ENCODE measurements at places on chromosomes 1 and 21.

- DNase-seq, result no peak
Observed at GRCh38 chr1:180609643-180610555, 21.9 kb upstream of the XPR1 start.

GRCh38 chr1:228465571-228466146 lies 21.5 kb upstream of the RNF187 start:
- DNase-seq, result peak; percentile 42

GRCh38 chr1:82807563-82807962 lies 1006.8 kb downstream of the ADGRL2 start:
- no peak for DNase-seq

DNA sequence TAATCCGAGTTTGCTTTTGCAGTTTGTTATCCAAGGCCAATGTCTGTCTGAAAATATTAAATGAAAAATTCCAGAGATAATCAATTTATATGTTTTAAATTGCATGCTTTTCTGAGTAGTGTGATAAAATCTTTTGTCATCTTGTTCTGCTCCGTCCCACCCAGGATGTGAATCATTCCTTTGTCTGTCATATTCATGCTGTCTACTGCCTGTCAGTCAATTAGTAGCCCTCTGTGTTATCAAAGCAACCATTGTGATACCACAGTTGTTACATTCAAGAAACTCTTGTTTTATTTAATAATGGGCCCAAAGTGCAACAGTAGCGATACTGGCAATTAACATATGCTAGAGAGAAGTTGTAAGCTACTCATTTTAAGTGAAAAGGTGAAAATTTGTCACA lies 819.3 kb downstream of the BRINP3 start:
- no peak for DNase-seq

DNA sequence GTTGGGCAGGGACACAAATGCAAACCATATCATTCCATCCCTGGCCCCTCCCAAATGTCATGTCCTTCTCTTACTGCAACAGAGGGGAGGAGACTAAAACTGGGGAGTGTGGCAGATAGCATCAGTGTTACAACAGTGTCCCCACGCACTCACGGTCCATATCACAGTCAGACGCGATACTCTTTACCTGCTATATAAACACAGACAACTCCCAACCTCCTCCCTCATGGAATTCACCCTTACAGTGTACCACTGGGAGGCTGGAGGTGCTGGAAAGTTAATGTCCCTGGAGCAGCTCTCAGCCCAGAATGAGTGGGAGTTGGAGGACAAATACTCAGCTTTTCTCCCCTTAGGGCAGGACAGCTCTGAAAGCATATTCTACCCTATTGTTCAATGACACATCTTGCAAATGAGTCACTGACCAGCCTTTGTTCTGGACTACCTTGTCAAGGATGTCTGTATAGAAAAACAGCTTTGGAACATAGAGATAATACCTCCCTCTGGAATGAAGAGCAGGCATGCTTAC lies 445.9 kb downstream of the SETD4 start:
- no peak for DNase-seq

GRCh38 chr1:17721444-17721843 lies 33.7 kb upstream of the ACTL8 start:
- DNase-seq, result no peak

- no peak for DNase-seq
Observed at GRCh38 chr1:173009597-173009996, 41.1 kb downstream of the TNFSF18 start.

GRCh38 chr1:181809991-181810545 lies 251.4 kb downstream of the ZNF648 start:
- DNase-seq, result no peak

DNA sequence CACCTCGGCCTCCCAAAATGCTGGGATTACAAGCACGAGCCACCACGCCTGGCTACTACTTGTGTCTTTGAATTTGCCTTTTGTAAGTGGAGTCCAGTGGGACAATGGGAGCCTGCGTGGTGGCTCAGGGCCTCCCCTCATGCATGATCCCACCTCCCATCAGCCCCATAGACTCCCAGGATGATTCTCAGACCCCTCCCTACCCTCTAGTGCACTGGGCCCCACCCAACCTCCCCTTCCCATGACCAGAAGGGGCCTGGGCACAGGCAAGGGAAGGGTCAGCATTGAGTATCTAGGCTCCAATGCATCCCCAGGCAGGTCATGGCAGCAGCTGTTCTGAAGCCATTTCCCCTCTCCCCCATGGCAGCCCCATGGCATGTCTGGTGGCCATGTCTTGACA lies 18.7 kb downstream of the NEK2 start:
- no peak for DNase-seq

DNA sequence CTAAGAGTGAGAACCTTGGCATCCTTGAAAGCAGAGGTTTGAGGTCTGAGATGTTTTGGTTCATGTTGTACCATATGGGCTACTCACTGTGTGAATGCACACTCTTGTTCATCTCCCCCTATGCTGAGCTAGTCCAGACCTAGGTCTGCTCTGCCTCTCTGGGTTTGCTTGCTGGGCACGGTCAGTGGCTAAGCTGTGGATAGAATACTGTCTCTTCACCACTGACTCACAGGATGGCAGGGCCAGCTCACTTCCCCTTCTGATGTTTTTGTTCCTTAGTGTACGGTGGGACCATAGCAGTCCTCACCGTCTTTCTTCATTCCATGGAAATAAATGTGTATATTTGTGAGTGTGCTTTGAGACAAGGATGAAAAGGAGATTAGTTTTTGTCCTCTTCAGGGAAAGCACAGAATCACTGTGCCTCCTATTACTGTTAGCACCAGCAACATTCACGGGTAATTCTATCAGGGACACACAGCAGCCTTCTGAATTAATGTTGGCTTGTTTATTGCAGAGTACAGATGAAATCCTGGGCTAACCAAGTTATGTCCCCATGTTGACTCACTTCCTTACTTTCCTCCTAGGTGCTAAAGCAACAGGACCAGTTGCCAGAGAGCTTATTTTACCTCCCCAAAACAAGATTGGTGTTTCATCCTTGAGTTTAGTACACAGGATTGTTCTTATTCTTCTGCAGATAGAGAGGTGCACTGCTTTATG lies 56.9 kb upstream of the IVNS1ABP start:
- DNase-seq, result peak; percentile 9

- DNase-seq, result no peak
Observed at GRCh38 chr1:205920159-205920558, 23.1 kb downstream of the SLC26A9 start.

- peak; percentile 64 for DNase-seq
Observed at GRCh38 chr1:108512239-108513043, 47.5 kb upstream of the EEIG2 start.

- DNase-seq, result peak; percentile 17
Observed at GRCh38 chr1:15952317-15953258, 23.3 kb downstream of the ZBTB17 start.

GRCh38 chr1:177869586-177869985 lies 100.3 kb downstream of the SEC16B start:
- no peak for DNase-seq

DNA sequence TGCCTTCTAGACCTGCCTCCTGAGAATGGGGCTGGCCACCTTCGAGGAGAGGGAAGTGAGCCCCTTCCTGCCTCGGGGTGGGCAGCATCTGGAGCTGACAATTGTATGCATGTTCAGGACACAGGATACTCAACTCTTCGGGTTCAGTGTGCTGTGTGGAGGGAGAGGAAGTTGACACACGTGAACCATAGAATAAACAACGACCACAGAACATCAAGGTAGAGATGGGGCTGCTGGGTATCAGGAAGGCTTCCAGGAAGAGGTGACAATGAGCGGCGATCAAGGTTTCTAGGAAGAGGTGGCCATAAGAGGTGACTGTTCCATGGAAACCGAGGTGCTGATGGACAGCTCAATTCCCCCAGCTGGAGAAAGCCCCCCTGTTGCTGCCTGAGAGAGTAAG lies 22.0 kb downstream of the UBIAD1 start:
- DNase-seq, result no peak

- DNase-seq, result no peak
Observed at GRCh38 chr1:217769768-217770167, 138.6 kb downstream of the SPATA17 start.

DNA sequence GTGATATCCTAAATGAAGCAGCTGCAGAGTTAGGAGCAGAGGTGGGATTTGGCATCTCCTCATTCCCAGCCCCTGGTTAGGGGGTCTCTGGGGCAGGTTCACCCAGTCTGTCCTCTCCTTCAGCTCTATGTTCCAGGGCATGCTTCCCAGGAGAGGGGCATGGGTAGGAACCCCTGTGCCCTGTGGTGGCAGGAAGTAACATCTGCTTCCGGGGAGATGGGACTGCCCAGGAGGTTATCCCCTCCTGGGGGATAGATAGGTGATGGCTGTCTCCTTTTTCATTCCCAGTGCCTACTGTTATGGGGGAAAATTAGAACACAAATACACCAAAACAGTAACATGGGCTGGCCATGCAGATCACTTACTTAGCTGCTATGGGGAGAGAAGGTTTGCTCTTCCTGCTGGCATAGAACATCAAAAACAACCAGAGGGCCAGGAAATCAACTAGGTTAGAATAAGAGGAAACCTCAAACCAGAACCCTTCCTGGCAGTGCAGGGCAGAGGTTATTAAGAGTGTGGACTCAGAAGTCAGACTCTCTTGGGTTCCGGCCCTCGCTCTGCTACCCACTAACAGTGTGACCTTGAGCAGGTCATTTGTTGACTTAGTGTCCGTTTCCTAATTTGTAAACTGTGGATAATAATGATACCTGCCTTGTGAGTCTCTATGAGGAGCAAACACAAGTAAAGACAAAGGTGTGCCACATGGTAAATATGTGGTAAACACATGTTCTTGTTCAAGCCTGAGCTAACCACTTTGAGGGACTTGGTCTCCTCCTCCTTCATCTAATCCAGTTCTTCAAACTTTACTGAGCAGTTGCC lies 157.8 kb upstream of the JUN start:
- DNase-seq, result peak; percentile 66

DNA sequence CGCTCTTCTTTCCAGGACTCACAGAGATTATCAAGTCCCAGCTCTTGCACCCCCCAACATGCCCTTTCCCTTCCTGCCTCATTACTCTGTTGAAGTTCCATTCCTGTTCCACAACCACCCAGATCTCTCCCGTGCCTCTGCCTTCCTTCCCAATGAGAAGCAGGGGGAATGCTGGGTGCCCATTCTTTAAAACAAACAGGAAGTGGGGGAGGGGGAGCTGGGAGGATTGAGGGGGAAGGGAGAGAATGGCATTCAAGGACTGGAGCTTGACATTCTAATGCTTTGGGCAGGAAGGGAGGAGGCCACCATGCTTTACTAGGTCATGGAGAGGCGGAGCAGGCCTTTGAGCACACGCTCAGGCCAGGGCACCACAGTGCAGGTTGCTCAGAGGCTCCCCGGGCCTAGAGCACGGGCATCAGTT lies 150.3 kb upstream of the IRF2BP2 start:
- DNase-seq, result no peak

DNA sequence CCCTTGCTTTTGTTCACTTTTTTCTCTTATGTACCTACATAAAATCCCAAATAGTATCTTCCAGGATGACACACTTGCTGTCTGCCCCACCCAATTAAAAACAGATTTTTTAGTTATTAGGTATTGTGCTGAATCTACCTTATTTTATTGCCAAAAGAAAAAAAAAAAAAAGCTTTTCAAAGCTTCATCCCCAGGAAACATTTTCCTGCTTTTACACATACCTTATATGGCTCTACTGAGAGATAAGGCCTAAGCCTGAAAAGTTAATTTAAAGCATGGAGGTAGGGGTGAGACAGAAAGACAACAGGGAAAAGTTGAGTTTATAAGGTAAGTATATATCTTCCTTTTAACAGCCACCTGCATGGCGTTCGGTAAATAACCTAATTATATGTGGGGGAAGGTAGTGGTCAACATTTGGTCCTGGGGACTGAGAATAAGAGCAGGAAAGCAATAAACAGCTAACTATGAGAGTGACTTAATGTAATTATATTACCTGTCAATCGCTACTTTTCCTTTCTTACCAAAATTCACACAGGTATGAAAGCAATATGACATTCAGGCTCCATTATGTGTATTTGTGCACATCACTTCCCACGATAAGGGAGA lies 54.6 kb upstream of the BOLA1 start:
- DNase-seq, result peak; percentile 0

- no peak for DNase-seq
Observed at GRCh38 chr1:94729267-94729666, 90.9 kb upstream of the SLC44A3 start.
